ENCODE measurements at places on chromosomes 16 and 17.

- DNase-seq: no peak
These were observed 4.8 kb downstream of the CA7 start for GRCh38 chr16:66849021-66849420.

DNA sequence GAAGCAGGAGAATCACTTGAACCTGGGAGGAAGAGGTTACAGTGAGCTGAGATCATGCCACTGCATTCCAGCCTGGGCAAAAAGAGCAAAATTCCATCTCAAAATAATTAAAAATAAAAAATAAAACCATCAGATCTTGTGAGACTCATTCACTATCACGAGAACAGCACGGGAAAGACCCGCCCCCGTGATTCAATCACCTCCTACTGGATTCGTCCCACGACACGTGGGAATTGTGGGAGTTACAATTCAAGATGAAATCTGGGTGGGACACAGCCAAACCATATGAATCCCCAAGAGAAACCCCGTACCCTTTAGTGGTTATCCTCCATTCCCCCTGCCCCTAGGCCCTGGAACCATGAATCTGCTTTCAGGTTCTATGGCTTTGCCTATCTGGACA is 15.4 kb upstream of the MGAT5B start:
- DNase-seq: no peak

- DNase-seq: peak; percentile 56
These were observed 20.5 kb downstream of the CLEC16A start for GRCh38 chr16:10964891-10965326.

GRCh38 chr16:29306943-29307597 is 99.4 kb downstream of the NPIPB11 start:
- no peak for DNase-seq

DNA sequence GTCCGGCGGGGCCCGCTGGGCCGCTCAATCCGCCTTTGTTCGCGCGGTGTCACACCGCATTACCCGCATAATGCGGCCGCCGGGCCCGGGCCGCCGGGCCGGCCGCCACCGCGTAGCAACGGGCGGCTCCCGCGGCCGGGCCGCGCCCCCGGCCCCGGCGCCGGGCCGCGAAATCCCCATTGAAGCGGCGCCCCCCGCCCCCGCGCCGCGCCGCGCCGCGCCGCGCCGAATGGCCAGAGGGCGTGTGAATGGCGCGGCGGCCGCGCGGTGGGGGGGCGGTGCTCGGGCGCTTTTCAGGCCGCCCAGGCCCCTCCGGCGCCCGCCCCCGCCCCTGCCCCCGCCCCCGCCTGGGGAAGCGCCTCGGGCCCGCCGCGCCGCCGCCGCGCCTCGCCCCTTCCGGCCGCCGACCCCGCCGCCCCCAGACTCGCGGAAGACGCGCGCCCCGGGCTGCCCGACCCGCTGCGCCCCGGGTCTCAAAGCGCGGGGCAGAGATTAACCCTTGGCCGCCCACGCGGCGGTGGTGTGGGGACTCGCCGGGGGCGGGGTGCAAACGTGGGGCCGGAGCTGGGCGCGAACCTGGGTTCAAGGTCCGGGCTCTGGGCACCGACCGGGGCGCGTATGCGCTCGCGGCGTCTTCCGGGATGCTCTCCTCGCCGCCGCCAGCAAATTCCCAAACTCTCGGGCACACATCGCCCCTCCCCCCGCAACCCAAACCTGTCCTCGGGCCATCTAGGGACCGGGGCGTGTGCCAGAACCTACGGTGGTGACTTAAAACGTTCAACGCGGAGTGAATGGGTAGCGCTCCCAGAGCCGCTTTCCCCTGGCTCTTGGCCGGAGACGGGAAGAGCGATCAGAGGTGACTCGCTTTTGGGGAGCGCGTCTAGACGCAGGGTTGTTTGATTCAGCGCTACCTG is 46.7 kb downstream of the WNT3 start:
- no peak for DNase-seq

DNA sequence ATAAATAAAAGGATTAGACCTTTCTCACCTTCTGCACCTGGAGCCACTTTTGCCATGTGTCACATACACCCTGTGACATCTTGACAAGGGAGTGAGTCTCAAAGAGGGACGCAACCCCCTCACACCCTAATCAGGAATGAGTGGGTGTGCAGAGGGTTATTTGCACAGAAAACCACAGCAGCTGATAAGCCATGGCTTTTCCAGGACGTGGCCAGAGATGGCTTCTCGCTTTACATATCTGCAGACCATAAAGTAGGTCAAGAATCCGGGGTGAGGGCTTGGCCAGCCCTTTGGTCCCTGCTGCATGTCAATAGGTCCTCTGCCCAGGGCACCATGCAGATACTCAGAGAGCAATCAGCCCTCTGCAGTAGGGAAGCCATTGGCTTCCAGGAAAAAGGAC is 2.4 kb upstream of the CD300LF start:
- DNase-seq: no peak

DNA sequence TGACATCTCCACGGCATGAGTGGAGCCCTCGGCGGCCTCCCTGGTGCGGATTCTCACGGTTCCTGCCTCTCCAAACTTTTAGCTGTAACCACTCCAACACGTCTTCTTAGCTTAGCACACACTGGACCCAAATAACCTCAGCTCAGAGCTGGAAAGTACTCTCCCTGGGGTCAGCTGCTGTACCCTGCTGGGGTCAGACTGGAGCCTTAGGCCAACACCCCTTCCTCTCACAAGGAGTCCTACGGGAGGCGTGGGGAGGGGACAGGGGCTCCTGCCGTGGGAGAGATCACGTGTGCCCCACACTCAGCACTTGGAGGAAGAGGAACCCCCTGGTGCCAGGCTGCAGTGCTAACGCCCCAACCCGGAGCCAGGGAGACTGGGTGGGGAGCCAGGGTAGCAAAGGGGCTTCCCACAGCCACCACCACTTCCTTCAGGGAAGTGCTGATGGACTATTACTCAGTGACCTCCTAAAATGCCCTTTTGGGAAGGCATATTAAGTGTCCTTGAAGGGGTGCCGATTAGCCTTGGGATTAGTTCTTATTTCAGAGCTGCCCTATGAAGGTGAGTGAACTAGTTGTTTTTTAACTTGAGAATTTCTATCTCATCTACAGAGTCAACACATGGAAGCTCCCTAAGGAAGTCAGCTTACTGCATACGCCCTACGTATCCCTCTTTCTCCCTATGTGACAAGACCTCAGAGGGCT is 124.0 kb downstream of the HIC1 start:
- DNase-seq: no peak

GRCh38 chr16:31094088-31094423 is 541 bp downstream of the VKORC1 start:
- DNase-seq: no peak

- DNase-seq: peak; percentile 29
These were observed at the start of gene SRCIN1 for GRCh38 chr17:38605841-38606645. Gene SRCIN1 (minus strand): TSS chr17:38605952. CDS start chr17:38605705, 247 bp downstream.

- DNase-seq: no peak
These were observed 150.3 kb downstream of the KCNJ18 start for GRCh38 chr17:21842332-21843317.

- DNase-seq: no peak
These were observed 9.3 kb downstream of the PPL start for GRCh38 chr16:4927661-4928060.

DNA sequence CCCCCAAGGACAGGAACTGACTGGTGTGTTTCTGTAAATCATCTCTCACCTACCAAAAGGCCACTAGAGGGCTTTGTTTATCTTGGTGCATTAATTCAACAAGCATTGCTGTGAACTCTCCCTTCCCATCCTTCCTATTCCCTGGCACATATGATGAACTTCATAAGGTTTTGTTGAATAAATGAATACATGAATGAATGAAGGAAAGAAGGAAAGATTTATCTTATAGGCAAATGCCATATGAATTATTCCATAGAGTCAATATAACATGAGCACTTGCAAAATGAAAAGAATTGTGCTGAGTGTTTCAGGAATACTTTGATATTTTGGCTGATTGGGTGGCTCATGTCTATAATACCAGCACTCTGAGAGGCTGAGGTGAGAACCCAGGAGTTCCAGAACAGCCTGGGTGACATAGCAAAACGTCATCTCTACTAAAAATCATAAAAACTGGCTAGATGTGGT is 4.3 kb downstream of the SPDYE4 start:
- DNase-seq: no peak

DNA sequence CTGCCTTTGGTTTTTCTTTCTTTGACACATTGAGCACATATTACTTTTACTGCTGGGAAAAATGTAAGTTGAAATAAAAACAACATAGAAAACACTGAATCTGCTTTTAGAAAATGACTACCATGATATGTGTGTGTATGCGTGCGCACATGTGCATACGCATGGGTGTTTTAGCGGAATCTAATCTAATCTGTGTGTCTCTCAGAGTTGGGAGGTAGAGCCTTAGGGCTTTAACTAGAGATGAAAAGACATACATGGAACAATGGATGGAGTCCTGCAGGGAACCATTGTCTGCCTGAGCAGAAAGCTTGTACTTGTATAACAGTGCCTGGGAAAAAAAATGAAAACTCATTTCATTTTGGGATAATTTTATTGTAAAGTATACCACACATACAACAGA is 12.4 kb downstream of the SLFN5 start:
- DNase-seq: no peak

DNA sequence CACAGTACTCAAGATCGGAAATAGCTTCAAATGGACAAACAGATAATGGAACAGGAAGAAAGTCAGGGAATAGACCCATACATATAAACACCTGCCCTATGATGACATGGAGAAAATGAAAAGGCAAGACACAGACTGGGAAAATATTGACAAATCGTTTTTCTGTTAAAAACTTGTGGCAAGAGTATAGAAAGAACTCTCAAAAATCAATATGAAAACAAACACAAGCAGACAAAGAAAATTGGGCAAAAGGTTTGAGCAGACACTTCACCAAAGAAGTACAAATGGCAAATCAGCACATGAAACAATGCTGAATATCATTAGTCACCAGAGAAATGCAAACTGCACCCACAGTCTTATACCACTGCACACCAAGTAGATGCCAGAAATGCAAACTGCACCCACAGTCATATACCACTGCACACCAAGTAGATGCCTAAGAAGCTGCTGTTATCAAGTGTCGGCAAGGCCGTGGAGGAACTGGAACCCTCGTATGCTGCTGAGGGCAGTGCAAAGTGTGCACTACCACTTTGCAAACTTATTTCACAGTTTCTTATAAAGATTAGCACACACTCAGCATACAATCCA is 123.5 kb upstream of the CHMP6 start:
- no peak for DNase-seq

GRCh38 chr16:53518550-53519416 is 15.8 kb upstream of the AKTIP start:
- DNase-seq: peak; percentile 60

- no peak for DNase-seq
These were observed 145.7 kb downstream of the RBFOX3 start for GRCh38 chr17:79465011-79465680.

DNA sequence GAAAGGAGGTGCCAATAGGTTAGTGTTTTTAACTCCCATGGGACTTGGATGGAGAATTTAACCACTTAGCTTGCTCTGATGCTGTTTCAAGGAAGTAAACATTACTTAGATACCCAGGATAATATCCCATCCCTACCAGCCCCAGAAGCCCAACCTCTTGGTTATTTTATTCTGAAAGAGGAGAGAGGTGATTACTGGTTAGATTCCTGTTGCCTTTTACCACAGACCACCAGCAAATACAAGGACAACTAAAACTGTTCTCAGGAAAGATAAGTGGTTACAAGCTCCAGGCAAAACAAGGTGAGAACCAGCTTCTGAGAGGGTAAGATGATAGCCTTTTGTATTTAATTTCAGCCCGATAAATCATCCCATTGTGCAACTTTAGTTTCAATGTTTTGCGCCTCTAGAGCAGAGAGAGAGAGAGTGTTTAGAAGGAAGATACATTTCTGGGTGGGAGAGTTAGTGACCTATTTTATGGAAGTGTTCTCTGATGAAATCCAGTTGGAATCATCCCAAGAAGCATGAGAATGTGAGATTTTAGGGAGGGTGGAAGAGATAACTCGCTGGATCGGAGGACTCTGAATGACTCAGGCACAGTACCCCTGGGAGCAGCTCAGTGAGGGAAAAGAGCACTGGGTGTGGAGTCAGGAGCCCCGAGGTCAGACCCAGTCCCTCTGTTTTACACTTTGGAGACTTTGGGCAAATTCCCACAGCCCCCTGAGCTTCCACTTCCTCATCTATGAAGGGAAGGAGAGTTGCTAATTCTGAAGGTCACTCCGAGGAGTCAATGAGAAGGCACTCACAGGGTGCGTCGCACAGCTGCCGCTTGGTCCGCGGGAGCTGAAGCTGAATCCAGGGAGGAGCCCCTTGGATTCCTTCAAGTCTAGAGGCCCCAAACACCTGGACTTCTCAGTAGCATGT is 12.1 kb downstream of the GLP2R start:
- DNase-seq: no peak

GRCh38 chr16:83117810-83118209 is 491.0 kb downstream of the CDH13 start:
- no peak for DNase-seq

- no peak for DNase-seq
These were observed 17.5 kb downstream of the HS3ST4 start for GRCh38 chr16:25709213-25709612.

GRCh38 chr17:8643855-8644506 is 13.5 kb upstream of the MYH10 start:
- no peak for DNase-seq

GRCh38 chr17:57938061-57938502 is 17.1 kb downstream of the CUEDC1 start:
- DNase-seq: no peak

DNA sequence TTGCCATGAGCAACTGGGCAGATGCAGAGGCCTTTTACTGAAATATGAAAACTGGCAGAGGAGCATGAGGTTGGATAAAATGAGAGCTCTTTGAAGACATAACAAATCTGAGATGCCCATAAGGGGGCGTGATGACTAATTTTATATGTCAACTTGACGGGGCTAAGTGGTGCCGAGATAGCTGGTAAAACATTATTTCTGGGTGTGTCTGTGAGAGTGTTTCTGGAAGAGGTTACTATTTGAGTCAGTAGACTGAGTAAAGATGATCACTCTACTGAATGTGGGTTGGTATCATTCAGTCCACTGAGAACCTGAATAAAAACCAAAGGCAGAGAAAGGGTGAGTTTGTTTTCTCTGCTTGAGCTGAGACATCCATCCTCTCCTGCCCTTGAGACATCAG is 454.2 kb downstream of the NPIPA7 start:
- DNase-seq: no peak
